Activated CD8-positive, alpha-beta T cell treated with anti-CD3 and anti-CD28 coated beads for 36 hours (primary cell): ENCODE measurements at places on chromosomes 2 and 18. TPM values are rescaled to one million over a fixed set of nuclear protein-coding genes. Genes with fewer than 3 reads are reported as not detected.

DNA sequence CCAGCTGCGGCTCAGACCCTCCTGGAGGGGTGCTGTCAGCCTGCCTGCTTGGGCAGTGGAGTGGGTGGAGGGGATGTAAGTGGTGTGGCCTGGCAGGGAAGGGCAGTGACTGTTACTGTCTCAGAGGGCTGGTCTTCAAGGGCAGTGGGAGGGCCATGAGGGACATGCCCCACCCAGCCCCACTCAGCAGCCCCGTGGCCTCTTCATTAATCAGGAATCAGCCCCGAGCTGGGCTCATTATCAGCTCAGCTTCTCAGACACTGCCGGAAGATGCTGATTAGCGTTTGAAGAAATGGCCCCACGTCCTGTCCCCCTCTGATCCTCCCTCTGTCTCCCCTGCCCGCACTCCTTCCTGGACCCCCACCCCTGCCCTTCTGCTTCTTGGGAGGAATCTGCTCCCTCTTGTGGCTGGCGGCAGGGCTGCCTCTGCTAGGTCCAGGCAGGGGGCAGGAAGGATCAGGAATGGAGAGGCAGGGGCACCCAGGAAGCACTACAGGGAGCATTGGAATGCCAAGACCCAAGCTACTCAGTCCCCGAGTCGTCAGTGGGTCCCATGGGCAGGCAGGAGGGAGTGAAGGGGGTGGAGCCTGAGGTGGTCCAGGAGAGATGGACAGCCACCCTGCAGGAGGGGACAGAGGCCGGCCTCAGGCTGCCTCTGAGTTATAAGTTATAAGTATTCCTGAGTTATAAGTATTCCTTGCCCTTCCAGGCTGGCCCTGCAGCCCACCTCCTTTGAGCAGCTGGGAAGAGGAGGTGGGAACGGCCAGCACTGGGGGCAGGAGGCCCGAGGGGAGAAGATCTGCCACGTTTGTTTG is 7.0 kb downstream of the ASIC4 start:
- peak; percentile 30 for DNase-seq

- no peak for DNase-seq
Measured at GRCh38 chr18:1760901-1761300, 810.4 kb downstream of the METTL4 start.

DNA sequence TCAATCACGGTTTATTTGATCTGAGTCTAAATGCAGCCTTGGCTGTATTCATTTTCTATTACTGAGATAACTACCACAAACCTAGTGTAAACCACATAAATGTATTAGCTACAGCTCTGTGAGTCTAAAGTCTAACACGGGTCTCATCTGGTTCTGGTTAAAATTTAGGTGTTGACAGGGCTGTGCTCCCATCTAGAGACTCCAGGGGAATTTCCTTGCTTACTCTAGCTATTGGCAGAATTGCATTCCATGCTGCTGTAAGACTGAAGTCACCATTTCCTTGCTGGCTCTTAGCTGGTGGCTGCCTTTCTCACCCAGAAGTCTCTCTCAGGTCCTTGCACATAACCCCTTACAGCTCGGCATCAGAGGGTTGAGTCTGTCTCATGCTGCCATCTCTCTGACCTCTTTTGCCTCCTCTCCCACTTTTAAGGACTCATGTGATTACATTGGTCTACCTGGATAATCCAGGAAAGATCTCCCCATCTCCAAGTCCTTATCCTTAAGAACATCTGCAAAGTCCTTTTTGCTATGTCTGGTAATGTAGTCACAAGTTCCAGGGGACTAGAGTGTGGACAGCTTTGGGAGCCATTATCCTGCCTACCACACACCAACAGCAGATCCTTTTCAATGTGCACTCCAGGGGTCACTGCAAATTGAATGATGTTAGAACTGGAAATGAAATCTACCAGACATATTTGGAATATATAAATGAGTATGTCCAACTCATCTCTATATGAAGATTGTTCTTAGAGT is 207.0 kb upstream of the AGAP1 start:
- no peak for DNase-seq

CD8B2 gene
- 4.5 TPM for total RNA-seq

DNA sequence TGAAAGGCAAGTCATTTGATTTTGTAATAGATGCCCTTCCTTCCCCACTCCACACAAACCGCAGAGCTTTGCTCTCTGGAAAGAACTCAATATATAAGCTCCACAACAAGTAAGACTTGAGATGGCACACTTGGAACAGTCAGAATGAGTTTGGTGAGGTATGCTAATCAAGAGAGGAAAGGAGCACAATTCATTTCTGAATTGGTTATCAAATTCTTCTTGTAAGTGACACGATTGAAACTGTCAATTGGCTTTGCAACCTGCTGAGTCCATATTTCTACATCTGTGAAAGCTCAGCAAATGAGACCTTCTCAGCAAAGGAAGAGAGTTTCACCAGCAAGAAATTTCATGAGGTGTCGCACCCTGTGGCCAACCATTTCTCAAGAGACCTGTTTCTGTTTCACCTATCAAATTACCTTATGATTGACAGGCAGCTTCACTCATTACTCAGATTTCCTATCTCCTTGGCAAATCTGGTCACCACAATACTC is 19.1 kb downstream of the CTLA4 start:
- peak; percentile 71 for DNase-seq

CYBRD1 gene
- 1.2 TPM for total RNA-seq

- DNase-seq = no peak
Measured at GRCh38 chr2:180662941-180663471, 317.4 kb upstream of the UBE2E3 start.

- no peak for DNase-seq
Measured at GRCh38 chr2:105521176-105521575, 122.3 kb upstream of the FHL2 start.

GRCh38 chr18:12290086-12290485 is 18.0 kb upstream of the TUBB6 start:
- no peak for DNase-seq

- no peak for DNase-seq
Measured at GRCh38 chr2:207939342-207940108, 85.8 kb downstream of the PLEKHM3 start.

IGFBP2 gene
- 123 TPM for total RNA-seq

DNA sequence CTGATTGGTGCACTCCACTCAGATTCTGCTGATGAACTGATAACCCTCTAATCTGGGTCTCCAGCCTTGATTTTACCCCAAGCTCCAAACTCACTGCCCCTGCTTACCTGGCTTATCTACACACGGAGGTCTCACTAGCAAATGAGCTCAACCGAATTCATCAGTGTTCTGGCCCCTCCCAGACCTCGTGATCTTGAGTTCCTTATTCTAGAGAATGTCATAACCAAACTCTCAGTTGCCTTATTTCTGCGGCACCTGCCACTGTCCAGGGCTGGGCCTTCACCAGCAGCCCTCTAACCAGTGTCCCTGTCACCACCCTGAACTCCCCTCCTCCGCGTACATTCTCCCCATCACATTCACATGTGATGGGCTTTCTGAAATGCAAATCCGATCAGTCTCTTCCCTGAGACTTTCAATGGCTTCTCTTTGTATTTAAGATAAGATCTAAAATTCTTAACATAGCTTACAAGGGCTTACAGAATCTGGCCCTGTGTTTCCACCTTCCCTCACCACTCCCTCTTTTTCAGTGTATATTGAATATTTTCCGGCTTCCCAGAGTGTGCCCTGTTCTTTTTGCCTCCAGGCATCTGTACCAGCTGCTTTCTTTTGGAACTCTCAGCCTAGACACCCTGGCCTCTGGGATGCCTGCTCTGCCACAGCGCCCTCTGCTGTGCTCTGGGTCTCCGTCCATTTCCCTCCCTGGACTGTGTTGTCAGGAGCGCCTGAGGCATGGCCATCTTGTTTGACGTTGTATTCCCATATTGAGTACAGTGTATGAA is 31.1 kb downstream of the NAB1 start:
- DNase-seq = peak; percentile 55

GALR1 gene
- total RNA-seq = not detected

DNA sequence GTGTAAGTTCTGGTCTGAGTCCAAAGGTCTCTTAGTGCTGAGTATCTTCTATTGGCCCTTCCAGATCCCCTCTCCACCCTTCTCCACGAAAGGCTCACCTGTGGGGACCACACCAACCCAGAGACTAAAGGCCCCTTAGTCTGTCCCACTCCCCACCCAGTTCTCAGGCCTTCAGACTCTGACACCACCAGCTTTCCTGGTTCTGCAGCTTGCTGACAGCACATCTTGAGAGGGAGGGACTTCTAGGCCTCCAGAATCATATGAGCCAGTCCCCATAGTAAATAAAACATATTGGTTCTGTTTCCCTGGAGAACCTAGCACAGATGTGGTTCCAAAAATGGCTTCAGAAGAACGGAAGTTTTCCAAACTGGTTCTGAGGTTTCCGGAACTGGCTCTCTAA is 38.5 kb upstream of the KLF11 start:
- DNase-seq = no peak

C2orf42 gene
- 24.6 TPM for total RNA-seq

- DNase-seq = no peak
Measured at GRCh38 chr2:219852626-219853025, 225.2 kb downstream of the SLC4A3 start.

RND3 gene
- total RNA-seq = not detected

DNA sequence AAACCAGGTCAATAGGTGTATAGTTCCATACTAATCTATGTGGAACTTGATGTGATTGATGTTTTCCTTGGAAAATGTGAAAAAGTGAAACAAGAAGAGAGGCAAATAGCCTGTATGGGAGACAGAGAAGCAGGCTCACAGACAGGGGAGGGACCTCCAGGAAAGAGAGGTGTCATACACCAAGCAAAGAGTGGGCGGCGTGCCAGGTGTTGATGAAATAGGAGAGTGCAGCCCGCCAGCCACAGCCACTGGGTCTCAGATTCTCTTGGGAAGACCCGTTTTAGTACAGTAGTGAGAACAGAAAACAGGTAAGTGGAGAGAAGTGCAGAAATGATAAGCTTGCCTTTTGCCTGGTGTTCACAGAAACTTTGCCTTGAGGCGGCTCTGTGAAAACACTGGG is 301.9 kb downstream of the ZNF407 start:
- peak; percentile 24 for DNase-seq

- DNase-seq = no peak
Measured at GRCh38 chr2:190755772-190756415, 107.0 kb downstream of the NAB1 start.

CDH19 gene
- total RNA-seq = not detected

DNA sequence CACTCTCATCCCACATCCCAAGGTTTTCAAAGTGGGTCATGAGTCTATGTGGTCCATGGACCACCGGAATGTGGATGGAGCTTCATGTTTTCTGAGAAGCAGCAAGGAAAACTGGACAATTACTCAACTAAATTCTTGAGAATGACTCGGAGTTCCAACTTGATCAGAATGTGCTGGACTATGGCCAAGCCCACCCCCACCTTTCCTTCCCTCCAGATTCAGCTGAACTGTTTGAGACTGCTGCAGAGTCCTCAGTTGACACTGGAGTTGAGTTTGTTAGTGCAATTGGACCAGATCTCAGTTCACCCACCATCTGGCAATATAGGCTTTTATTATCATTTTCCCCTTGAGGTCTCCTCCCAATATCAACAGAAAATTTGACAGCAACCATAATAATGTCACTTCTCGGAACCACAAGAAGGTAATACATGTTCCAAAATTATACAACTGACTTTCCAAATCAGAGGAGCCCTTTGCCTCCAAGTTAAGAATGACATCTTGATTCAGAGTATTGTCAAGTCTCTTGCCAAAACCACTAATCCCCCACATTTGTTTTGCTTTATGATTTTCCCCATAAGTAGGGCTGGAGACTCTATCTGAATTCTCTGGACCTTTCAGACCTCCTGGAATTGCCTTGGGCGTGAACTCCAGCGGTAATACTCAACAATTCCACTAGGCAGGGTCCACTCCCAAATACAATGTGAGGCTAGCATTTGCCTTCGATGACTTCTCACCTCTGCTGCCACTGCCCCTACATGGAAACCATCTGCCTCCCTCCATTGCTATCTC is 8.8 kb downstream of the COL4A4 start:
- no peak for DNase-seq

CRYBA2 gene
- not detected for total RNA-seq

DNA sequence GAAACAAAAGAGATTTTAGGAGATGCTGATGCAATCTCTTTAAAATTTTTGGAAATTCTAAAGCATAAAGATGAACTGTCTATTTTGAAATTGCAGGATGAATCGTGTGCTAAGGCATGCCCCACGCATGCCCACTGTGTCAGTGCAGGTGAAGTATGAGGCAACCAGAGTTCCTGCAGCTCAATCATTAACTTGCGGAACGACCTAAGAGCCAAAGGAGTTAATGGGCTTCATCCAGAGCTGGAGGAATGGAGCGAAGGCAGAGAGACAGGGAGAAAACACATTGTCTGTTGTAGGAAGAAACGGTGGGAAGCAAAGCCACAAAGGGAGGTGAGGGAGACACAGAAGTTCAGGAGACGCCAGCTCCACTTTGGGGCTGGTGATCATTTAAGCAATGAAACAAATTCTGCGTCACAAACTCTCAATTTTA is 265.2 kb downstream of the CCDC85A start:
- no peak for DNase-seq

GRCh38 chr2:18477293-18477692 is 83.2 kb downstream of the RDH14 start:
- no peak for DNase-seq

DNA sequence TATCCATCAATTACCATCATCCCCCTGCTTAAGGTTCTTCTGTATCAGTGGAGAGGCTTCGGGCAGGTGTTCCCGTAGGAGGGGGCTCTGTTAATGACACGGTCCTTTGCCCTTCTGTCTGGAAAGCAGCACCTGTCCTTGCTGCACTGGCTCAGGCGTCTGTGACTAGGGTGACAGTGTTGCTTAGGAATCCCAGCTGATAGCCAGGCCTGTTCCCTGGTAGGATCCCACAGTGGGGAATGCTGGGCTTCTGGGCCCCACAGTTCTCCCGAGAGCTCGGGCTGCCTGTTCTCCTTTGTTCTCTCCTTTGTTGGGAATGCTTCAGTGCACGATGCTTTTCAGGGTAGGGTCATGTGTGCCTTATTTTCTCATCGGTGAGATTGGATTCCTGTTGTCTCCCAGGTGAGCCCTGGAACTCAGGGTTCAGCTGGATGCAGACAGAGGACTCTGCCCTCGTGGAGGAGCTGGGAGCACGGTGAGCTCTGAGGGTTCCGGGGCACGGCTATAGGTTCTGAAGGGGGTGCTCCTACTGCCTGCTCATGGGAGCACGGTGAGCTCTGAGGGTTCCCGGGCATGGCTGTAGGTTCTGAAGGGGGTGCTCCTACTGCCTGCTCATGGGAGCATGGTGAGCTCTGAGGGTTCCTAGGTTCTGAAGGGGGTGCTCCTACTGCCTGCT is 9.6 kb downstream of the SNTG2 start:
- no peak for DNase-seq

RIF1 gene
- 73.2 TPM for total RNA-seq

SCYGR5 gene
- total RNA-seq = not detected

GPR39 gene
- not detected for total RNA-seq

- no peak for DNase-seq
Measured at GRCh38 chr2:10810202-10811161, 2.1 kb downstream of the PDIA6 start.

- DNase-seq = no peak
Measured at GRCh38 chr2:190214426-190215194, 105.0 kb downstream of the HIBCH start.

MBD2 gene
- total RNA-seq = 102 TPM

ENOSF1 gene
- total RNA-seq = 114 TPM
